ENCODE measurements at places on chromosomes 12 and 14.

DNA sequence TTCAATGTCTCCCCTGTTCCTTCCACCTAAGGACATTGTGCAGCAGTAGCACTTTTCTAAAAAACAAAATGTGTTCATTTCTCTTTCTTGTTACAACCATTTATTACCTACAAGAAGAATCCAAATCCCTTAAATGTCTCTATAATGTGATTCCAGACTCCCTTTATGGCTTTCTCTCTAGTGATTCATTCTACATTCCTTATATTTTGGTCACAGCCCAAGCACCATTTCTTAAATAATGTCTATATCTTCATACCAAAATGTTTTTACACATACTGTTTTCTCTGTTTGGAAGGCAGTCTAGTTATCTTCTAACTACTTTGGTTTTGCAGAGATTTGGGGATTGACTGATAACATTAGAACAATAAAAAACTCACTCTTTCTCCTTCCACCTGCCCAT lies 1037.3 kb upstream of the FLRT2 start:
- DNase-seq = no peak

- DNase-seq = no peak
These were observed 106.4 kb downstream of the GPR135 start for GRCh38 chr14:59358784-59359183.

- no peak for DNase-seq
These were observed 42.0 kb upstream of the ATP2B1 start for GRCh38 chr12:89750389-89751351.

GRCh38 chr12:90000721-90001120 lies 292.1 kb upstream of the ATP2B1 start:
- DNase-seq = no peak

- no peak for DNase-seq
These were observed 42.8 kb downstream of the PRICKLE1 start for GRCh38 chr12:42546709-42547108.
